ENCODE measurements at places on chromosomes 3 and 15.

- DNase-seq: no peak
These were observed 3.6 kb downstream of the LSAMP start for GRCh38 chr3:116441652-116442051.

- DNase-seq: no peak
These were observed 12.7 kb downstream of the SEMA3G start for GRCh38 chr3:52432225-52432624.

- no peak for DNase-seq
These were observed 52.1 kb upstream of the IQSEC1 start for GRCh38 chr3:13125092-13126015.

DNA sequence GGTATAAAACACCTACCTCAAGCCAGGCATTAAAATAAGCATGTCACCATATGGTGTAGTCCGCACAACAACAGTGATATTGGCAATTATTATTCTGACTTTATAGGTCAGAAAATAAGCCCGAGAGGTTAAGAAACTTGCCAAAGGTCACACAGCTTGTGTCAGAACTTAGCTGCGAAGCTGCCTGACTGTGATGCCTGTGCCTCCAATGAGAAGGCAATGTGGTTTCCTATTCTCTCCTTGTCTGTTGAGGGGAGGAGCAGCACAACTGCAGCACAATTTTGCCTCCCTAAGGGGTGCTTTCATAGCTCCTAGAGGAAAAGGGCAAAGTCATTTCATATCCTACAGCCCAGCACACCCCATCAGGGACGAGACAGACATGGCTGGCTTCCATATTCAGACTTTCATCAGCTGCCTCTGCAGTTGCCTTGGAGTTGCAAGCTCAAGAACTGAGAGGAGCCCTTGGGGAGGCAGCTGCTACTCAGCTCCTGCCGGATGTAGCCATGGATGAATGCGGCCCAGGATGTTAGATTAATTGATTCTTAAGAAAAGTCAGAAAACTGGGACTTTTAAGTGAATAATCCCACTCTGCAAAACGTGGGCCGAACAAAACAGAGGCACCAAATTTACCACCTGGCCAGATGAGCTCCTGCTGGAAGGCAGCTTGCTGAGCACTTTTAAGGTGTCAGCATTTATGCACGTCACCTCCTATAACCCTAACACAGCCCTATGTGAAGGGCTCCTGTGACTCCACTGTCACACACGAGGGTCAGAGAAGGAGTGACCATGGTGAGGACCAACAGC is 38.5 kb downstream of the MYO5C start:
- DNase-seq: no peak

GRCh38 chr15:40342416-40343320 is 1.9 kb upstream of the CCDC9B start:
- no peak for DNase-seq

DNA sequence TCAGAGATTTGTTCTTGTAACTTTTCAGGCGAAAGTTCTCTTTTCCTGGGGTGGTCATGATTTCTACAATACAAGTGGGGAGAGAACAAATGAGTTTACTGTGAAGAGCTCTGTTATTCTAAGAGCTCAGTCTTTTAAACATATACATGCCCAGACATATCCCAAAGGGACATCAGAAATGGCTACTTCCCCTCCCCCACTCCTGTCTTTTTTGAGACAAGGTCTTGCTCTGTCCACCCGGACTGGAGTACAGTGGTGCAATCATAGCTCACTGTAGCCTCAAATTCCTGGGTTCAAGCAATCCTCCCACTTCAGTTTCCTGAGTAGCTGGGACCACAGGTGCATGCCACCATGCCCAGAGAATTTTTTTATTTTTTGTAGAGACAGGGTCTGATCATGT is 18.2 kb downstream of the KPNA1 start:
- no peak for DNase-seq

DNA sequence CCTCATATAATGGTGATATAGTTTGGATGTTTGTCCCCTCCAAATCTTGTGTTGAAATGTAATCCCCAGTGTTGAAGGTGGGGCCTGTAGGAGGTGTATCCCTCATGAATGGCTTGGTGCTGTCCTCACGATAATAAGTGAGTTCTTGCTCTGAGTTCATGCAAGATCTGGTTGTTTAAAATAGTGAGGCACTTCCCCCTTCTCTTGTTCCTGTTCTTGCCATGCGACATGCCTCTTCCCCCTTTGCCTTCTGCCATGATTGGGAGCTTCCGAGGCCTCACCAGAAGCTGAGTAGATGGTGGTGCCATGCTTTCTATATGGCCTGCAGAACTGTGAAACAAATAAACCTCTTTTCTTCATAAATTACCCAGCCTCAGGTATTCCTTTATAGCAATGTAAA is 39.2 kb downstream of the REC114 start:
- DNase-seq: no peak

DNA sequence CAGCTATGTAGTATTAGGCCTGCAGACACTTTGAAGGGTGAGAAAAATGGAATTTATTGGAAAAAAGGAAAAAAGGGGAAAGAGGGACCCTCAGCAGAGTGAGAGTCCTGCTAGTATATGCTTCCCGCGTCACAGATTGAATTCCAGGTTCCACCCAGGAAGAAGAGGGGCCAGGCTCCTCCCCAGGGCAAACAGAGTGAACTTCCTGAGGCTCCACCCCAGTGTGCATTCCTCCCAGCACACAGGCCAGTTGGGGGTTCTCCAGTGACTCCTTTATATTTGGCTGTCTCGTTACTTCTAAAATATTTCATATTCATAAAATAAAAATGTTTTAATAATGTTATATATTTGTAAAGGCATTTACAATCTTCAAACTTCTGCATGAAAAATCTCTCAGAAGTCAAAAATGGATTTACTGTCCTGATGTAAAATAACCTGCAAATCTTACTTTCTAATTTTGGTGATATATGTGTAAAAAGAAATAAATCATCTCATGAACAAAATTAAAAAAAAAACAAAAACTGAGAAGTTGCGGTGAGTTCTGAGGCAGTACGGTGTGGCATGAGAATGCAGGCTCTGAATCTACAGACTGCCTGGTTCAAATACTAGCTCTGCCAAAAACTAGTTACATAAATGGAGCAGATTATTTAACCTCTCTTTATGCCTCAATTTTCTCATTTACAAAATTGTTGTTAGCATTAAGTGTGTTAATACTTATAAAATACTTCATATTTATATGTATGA is 175.8 kb upstream of the P2RY1 start:
- no peak for DNase-seq

GRCh38 chr3:191136347-191136746 is 62.7 kb upstream of the OSTN start:
- no peak for DNase-seq

- no peak for DNase-seq
These were observed 32.4 kb downstream of the KLHL18 start for GRCh38 chr3:47315069-47315647.

DNA sequence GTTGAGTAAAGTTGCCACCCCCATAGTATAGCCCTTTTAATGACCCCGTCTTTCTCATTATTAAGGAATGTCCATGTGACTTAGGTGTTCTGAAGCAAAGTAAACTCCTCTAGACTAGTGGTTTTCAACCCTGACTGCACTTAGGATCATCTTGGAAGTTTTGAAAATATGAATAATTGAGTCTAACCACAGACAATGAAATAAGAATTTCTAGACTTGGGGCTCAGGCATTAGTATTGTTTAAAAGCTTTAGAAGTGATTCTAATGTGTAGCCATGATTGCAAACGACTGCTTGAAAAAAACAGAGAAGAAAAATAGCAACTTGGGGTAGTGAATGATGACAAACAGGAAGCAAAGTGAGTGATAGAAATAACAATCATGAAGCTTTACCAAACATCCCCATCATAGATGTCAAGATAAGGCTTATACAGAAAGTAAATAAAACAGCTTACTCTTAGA is 35.0 kb downstream of the ALCAM start:
- DNase-seq: no peak

- DNase-seq: no peak
These were observed at the start of gene ILDR1 for GRCh38 chr3:122021811-122022401. Gene ILDR1, minus strand, starts transcription at chr3:122022247. Its CDS starts 170 bp downstream, at chr3:122022077.

GRCh38 chr3:133016838-133017309 is 21.3 kb upstream of the TMEM108 start:
- DNase-seq: no peak

GRCh38 chr15:98800437-98801233 is 152.3 kb downstream of the IGF1R start:
- DNase-seq: no peak

DNA sequence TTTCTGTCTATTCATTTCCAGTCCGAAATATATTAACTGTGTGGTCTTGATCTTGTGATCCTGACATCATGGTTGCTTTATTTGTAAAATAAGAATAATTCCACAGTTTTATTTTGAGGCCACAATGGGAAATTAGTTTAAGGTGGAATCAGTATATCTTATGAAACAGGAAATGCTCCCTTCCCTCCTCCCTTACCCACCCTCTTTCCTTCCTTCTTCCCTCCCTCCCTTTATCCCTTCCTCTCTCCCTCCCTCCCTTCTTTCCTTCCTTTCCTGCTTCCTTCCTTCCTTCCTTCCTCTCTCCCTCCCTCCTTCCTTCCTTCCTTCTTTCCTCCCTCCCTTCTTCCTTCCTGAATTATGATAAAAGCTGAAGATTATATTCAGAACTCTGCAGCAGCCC is 452.3 kb downstream of the NAALADL2 start:
- no peak for DNase-seq

DNA sequence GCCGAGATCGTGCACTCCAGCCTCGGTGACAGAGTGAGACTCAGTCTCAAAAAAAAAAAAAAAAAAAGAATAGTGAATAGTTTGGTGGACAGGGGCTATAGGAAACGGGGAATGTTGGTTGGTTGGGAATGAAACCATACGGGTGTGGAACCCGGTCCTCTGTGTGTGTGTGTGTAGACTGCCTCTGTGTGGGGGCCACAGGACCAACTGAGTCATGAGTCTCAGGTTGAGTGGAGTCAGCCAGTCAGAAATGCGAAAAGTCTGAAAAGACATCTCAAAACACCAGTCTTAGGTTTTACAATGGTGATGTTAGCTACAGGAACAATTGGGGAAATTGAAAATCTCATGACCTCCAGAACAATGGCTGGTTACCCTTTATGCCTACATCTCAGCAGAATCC is 44.5 kb downstream of the ZDHHC19 start:
- peak; percentile 24 for DNase-seq

- no peak for DNase-seq
These were observed 12.2 kb downstream of the SLTM start for GRCh38 chr15:58921267-58921790.

DNA sequence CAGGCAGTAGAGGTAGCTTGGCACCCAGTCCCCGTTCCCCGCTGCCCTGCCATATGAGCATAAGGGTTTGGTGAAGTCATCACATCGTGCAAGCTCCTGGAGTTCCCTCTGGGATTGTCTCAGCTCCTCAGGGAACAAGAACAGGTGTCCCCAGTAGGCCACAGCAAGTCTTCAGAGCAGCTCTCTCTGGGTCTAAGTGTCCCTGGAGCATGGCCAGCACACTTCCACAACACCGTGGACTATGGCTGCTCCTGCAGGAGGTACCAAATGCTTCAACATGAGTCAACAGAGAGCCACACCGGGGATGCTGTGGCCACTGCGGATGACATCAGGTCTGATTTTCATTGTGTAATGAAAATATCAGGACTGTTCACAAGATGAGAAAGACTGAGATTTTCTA is 23.1 kb downstream of the ABHD6 start:
- no peak for DNase-seq

GRCh38 chr15:90465140-90465929 is 64.4 kb upstream of the CRTC3 start:
- DNase-seq: no peak

GRCh38 chr15:57098896-57099295 is 180.5 kb downstream of the TCF12 start:
- no peak for DNase-seq

- no peak for DNase-seq
These were observed 30.7 kb downstream of the CHST14 start for GRCh38 chr15:40501487-40501886.

- DNase-seq: no peak
These were observed 39.0 kb upstream of the SLC25A26 start for GRCh38 chr3:66181764-66182163.

DNA sequence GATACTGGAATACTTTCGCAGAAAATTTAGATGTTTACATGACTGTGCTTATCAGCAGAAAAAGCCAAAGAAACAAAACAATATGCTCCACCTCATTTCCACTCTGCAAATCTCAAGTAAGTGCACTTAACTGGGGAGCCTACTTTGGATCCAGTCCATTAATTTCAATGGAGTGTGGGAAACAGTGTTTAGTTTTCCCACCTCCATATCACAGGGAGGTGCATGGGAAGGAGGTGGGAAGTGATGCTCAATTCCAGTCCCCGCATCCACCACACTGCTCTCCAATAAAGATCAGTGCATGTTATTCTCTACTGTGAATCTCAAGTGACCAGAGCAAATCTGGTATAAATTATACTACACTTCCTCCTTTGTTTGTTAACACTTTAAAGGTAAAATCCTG is 2.9 kb downstream of the NEDD4 start:
- no peak for DNase-seq

GRCh38 chr3:72563690-72564370 is 284.4 kb downstream of the SHQ1 start:
- no peak for DNase-seq

DNA sequence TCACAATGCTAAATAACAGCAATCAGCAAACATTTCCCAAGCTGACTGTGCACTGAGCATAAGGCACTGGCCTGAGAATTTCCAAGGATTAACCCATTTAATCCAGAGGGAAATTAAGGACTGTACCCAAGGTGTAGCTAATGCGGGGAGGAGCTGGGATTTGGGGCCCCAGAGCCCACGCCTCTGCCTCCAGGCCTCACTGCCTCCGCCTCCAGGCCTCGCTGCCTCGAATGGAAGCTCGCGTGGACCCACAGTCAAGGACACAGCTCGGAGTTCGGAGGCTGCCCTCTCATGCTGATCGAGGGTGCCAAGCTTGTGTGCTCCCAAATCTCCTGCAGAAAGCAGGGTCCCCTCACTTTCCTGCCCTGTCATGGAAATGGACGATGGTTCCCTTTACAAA is 76.5 kb upstream of the SNRPA1 start:
- DNase-seq: no peak

DNA sequence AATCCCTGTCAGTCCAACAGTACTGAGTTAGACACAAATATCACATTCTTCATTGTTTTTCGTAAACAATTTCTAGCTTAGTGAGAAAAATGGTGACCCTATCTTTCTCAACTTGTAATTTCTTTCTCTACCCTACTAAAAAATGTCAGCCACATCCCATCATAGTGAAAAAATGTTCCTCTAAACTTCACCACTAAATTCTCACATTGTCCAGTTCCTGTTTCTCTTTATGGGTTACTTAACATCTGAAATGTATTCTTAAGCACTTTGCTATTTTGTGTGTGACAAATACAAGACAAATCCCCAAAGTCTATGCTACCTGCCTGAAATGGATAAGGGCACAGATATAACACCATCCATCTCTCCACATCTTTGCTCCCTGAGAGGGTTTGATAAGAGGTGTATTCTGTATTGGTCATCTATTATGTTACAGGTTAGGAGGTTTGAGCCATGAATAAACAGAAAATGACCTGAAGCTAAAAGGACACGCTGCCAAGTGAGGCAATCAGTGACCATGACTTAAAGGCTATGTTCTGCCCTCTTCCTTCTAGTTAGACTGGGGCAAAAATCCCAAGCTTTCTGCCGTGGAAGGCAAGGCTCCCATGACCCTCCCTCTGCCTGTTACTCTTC is 118.2 kb downstream of the GADL1 start:
- DNase-seq: no peak

- no peak for DNase-seq
These were observed 408.1 kb downstream of the WDR72 start for GRCh38 chr15:53351373-53351772.
